K562 (cell line): ENCODE measurements at places on chromosomes 2 and 18. TPM values are rescaled to one million over a fixed set of nuclear protein-coding genes. Genes with fewer than 3 reads are reported as not detected.

TRAK2 gene
- 8.5 and 8.6 TPM in 2 replicates for total RNA-seq

HOXD12 gene
- total RNA-seq = not detected in 2 replicates

STRN gene
- 26.4 and 29.1 TPM in 2 replicates for total RNA-seq

AMER3 gene
- not detected in 2 replicates for total RNA-seq

SP140 gene
- total RNA-seq = 0.25 and 0.35 TPM in 2 replicates

DIPK1C gene
- total RNA-seq = 0.07 and 0.16 TPM in 2 replicates

UGT1A6 gene
- total RNA-seq = 0.09 TPM in 1 of 2 replicates, not detected in the other

LAMA1 gene
- total RNA-seq = 0.04 and 0.18 TPM in 2 replicates

- H3K4me1 ChIP-seq = peaks cover 10% of the 10 kb centered on the region
- H3K27me3 ChIP-seq = no peaks in the 10 kb centered on the region
- H3K36me3 ChIP-seq = no peaks in the 10 kb centered on the region
- no peak for DNase-seq
- H3K27ac ChIP-seq = no peak overlapping the region
- H3K4me3 ChIP-seq = no peak overlapping the region
Observed at GRCh38 chr18:48534364-48534763, 4.5 kb upstream of the CTIF start.

GRCh38 chr2:32626639-32627221 lies 1.1 kb upstream of the TTC27 start:
- peaks cover 23% of the 10 kb centered on the region; the same call in 1 of the 3 replicates for H3K36me3 ChIP-seq
- H3K27ac ChIP-seq = no peak overlapping the region
- H3K4me1 ChIP-seq = peaks cover 6% of the 10 kb centered on the region; the same call in 1 of the 2 replicates
- DNase-seq = no peak
- no peak overlapping the region for H3K4me3 ChIP-seq

DNA sequence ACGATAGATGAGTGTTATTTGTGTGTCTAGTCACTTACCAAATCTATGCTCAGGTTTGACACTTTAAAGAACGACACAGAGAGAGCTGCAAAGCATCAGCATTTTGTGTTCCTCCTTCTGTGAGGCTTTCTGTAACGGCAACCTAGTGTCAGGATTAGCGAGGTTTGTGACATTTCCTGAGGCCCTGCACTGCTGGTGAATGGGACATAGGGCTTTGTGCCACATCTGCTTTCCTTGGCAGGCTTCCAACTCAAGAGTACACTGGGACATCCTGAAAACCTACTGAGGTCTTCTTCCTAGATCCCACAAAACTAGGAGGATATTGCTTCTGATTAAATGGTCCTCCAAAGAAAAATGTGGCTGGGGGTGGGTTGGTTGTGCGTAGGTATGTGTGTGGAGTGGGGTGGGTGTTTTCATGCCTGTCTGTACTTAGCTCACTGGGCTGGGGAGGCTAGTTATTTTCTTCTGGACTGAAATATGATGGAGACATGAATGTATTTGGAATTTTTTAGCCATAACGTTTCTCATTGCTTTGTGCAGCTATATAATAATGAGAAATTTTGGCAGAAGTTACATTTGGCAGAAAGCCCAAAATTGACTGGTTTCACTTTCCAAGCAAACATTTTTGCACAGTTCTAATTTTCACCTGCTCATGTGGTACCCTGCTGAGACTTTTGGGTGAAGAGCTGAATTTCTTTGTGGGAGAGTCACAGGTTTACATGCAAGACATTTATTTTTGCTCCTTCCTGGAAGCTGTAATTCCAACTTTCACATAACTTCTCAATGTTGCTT lies 308.4 kb downstream of the XIRP2 start:
- H3K36me3 ChIP-seq = no peaks in the 10 kb centered on the region
- H3K4me3 ChIP-seq = no peak overlapping the region

GRCh38 chr2:126403039-126403628 lies 252.8 kb upstream of the GYPC start:
- DNase-seq = no peak
- H3K36me3 ChIP-seq = no peaks in the 10 kb centered on the region
- no peak overlapping the region for H3K4me3 ChIP-seq
- H3K27me3 ChIP-seq = no peaks in the 10 kb centered on the region
- H3K4me1 ChIP-seq = no peaks in the 10 kb centered on the region
- no peak overlapping the region for H3K27ac ChIP-seq

DNA sequence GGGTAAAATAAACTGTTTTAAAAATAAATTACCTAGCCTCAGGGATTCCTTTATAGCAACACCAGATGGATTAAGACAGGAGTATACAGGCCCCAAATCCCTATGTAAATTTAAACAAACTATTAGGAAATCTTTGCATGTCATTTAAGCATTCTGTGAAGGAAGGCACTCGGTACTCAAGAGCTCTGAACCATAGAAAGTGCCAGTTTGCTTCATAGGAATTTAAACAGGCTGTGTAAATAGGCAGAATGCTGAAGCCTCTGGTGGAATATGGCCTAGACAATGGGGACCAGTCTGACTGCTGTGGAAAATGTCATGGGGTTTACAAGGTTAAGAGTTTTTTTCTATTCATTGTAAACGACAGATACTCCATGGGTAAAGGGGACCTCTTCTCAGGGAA lies 377.4 kb downstream of the DLGAP1 start:
- no peak overlapping the region for H3K27ac ChIP-seq
- no peaks in the 10 kb centered on the region for H3K36me3 ChIP-seq
- H3K4me1 ChIP-seq = no peaks in the 10 kb centered on the region
- H3K27me3 ChIP-seq = no peaks in the 10 kb centered on the region

GRCh38 chr2:197453914-197454398 lies 604 bp downstream of the COQ10B start:
- peak overlapping the region; percentile 97 for H3K4me3 ChIP-seq
- H3K4me1 ChIP-seq = peaks cover 3% of the 10 kb centered on the region; the same call in 1 of the 2 replicates
- peak overlapping the region; percentile 99 for H3K27ac ChIP-seq
- H3K27me3 ChIP-seq = no peaks in the 10 kb centered on the region
- H3K36me3 ChIP-seq = peaks cover 4% of the 10 kb centered on the region; the same call in 1 of the 3 replicates

DNA sequence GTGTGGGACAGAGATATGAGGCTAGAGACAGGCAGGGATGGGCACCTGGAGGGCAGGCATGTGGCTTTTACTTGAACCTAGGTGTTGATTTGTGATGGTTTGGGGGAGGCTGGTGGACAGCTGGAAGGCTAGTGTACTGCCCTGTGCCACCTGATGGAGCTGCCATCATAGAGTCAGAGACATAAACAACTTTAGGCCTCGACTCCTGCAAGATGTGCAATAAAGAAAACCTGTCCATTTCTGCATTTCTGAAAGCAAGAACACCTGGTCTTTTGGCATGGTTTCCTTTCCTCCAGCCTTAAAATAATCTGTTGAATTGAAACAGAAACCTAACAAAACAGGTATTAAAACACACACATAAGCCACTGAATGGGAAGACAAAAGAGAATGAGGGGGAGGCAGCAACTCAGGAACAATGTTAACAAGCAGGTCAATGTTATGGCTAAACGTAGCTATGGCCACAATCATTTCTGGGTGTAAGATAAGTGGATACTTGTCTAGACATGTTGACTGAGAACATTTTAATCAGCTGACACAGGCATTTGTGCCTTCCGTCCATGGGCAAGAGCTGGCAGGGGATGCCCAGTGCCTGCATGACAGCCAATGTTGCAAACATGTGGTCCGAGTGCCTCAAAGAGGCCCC lies 87.8 kb downstream of the KCTD1 start:
- H3K27ac ChIP-seq = no peak overlapping the region
- no peak for DNase-seq
- H3K4me1 ChIP-seq = no peaks in the 10 kb centered on the region
- H3K27me3 ChIP-seq = peaks cover 5% of the 10 kb centered on the region; the same call in 1 of the 3 replicates
- no peak overlapping the region for H3K4me3 ChIP-seq

DNA sequence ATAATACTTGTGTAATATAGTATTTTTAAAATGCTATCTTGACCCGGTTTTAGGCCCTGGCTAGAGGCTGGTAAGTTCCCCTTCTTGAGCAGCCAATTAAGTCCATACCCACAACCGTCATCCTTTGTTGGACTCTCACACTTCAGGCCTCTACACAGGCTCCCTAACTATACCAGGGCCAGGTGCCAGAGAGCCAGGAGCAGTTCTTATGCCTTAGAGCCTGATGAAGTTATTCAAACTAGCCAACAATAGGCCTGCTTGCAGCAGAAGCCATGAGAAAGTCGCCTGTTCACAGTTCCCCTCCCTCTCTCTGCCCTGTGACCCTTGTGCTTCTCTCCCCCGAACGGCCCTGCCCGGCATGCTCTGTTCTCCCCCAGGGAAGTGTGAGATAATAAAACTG lies 454.2 kb upstream of the KLHL29 start:
- no peaks in the 10 kb centered on the region for H3K27me3 ChIP-seq
- no peak for DNase-seq
- no peak overlapping the region for H3K27ac ChIP-seq
- no peaks in the 10 kb centered on the region for H3K36me3 ChIP-seq
- H3K4me1 ChIP-seq = no peaks in the 10 kb centered on the region

- H3K27ac ChIP-seq = no peak overlapping the region
- H3K36me3 ChIP-seq = no peaks in the 10 kb centered on the region
- H3K4me1 ChIP-seq = peaks cover 12% of the 10 kb centered on the region; the same call in 2 of the 3 replicates
- no peak for DNase-seq
- peaks cover 6% of the 10 kb centered on the region for H3K27me3 ChIP-seq
- no peak overlapping the region for H3K4me3 ChIP-seq
Observed at GRCh38 chr18:2900684-2901422, 54.0 kb downstream of the EMILIN2 start.

GRCh38 chr2:29065068-29065811 lies 9.1 kb downstream of the PCARE start:
- DNase-seq = no peak
- no peaks in the 10 kb centered on the region for H3K4me1 ChIP-seq
- no peaks in the 10 kb centered on the region for H3K36me3 ChIP-seq
- no peak overlapping the region for H3K27ac ChIP-seq
- H3K27me3 ChIP-seq = peaks cover 24% of the 10 kb centered on the region; the same call in 2 of the 3 replicates

DNA sequence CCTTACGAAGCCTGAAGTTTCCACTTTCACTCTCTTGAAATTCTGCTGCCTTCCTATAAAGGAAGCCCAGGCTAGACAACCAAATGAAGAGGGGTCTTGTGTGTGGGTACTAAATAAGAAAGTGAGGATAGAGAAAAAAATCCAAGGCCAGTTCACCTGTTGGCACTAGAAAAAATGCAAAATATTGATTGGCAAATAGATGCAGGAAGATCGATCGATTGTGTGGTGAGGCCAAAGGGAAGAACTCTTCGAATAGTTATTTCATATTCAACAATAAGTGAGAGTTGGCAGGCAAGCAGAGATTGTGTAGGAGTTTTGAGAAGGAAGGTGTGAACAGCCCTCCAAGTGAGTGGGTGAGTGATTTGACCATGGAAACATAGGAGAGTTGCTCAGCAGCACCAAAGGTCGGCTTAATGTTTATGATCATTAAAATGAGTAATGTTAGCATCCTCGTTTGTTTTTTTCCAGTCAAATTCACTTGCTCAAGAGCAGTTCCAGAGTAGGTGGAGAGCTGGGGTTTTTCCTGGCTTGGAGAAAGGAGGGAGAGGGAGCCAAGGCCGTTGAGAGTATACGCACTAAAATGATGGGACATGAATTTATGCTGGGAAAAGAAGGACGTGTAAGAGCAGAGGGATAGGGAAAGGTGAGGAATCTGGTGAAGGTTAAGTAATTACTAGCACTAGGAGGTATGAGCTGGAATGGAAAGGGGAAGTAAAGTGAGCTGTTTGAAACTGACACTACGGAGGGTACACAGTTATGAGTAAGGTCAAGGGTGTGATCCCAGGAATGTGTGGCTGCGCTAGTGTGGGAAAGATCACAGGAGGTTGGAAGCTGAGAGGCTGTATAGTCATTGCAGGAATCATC lies 1.1 kb upstream of the NAPG start:
- H3K27ac ChIP-seq = no peak overlapping the region
- no peaks in the 10 kb centered on the region for H3K27me3 ChIP-seq
- peaks cover 9% of the 10 kb centered on the region for H3K4me1 ChIP-seq
- no peaks in the 10 kb centered on the region for H3K36me3 ChIP-seq
- no peak for DNase-seq
- H3K4me3 ChIP-seq = no peak overlapping the region

- H3K4me1 ChIP-seq = no peaks in the 10 kb centered on the region
- no peaks in the 10 kb centered on the region; the same call in 1 of the 2 replicates for H3K27me3 ChIP-seq
- no peak overlapping the region for H3K4me3 ChIP-seq
- no peaks in the 10 kb centered on the region for H3K36me3 ChIP-seq
Observed at GRCh38 chr2:29544917-29545316, 376.5 kb downstream of the ALK start.

DNA sequence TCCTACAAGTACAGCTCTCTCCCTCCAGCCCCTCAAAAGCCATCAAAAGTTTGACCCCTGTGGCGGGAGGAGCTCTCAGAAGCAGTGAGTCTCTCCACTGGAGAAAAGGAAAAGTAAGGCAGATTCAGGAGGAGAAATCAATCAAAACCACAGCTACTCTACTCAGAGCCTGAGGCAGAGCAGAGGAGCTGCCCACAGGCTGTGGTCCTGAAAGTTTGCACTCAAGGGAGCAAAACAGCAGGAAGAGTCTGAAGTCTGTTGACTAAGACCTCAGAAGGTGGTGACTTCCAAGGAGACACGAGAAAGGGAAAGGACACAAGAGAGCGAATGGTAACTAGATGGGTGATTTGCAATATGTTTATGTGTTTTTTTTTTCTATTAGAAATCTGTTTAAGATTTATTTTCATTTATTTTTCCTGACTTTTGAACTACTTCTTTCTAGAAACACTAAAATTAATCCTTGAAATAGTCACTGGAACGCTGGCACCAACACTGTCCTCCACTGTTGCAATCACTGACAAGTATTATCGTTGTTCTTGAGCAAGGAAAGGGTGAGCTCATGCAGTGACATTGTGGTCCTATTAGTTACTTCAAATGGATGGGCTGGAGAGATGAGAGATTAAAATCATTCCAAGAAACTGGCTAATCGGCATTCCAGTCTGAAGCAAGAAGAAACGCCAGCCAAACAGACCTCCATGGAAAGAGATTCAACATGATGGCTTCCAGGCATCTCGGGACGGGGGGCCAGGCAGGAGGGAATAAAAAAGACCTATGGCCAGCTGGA lies 35.8 kb downstream of the PID1 start:
- H3K36me3 ChIP-seq = no peaks in the 10 kb centered on the region
- no peak for DNase-seq
- no peak overlapping the region for H3K27ac ChIP-seq
- no peak overlapping the region for H3K4me3 ChIP-seq
- H3K27me3 ChIP-seq = no peaks in the 10 kb centered on the region
- no peaks in the 10 kb centered on the region for H3K4me1 ChIP-seq
